Heart right ventricle (tissue), 16 donors: ENCODE measurements at places on chromosomes 16 and 17. TPM values are rescaled to one million over a fixed set of nuclear protein-coding genes. Genes with fewer than 3 reads are reported as not detected.
A peak's percentile ranks its signal among the peaks of the same experiment; 100 is the strongest.

Gene TNK1
- 1.2 TPM for total RNA-seq

Gene RAB26
- total RNA-seq = 4.3 TPM

Gene NOL11
- total RNA-seq = 22.0 TPM

Gene YBX2
- total RNA-seq = 1.4 TPM

GRCh38 chr17:34391241-34391640, 28.2 kb upstream of the CCL1 start:
- no peak for DNase-seq
- H3K4me3 ChIP-seq = no peak overlapping the region
- no peaks in the 10 kb centered on the region for H3K4me1 ChIP-seq
- no peaks in the 10 kb centered on the region for H3K27me3 ChIP-seq

GRCh38 chr16:88697831-88698615, 8.2 kb downstream of the RNF166 start:
- peaks cover 22% of the 10 kb centered on the region for H3K4me1 ChIP-seq
- no peak for DNase-seq
- no peak overlapping the region for H3K4me3 ChIP-seq
- peaks cover 64% of the 10 kb centered on the region for H3K36me3 ChIP-seq

DNA sequence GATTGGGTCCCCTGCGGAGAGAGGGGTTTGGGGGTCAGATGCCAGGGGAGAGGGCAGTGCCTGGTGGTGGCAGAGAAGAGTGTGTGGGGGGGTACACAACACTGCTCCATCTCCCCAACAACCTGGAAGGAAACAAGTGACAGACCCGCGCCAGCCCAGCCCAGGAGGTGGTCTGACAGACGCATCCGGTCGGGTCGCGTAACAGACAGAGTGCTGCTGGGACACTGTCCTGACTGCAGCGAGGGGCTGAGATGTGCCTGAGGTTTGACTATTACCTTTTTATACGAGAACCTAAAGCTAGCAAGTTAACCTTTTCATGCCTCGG, 16.2 kb downstream of the UNC13D start:
- DNase-seq = no peak
- H3K27me3 ChIP-seq = no peaks in the 10 kb centered on the region
- H3K4me1 ChIP-seq = peaks cover 31% of the 10 kb centered on the region
- H3K36me3 ChIP-seq = peaks cover 18% of the 10 kb centered on the region
- H3K27ac ChIP-seq = peak overlapping the region; percentile 73

- H3K27ac ChIP-seq = no peak overlapping the region
- no peak overlapping the region for H3K4me3 ChIP-seq
- no peaks in the 10 kb centered on the region for H3K27me3 ChIP-seq
- H3K36me3 ChIP-seq = no peaks in the 10 kb centered on the region
- H3K4me1 ChIP-seq = no peaks in the 10 kb centered on the region
Observed at GRCh38 chr17:11871773-11872172, 125.5 kb downstream of the ZNF18 start.

DNA sequence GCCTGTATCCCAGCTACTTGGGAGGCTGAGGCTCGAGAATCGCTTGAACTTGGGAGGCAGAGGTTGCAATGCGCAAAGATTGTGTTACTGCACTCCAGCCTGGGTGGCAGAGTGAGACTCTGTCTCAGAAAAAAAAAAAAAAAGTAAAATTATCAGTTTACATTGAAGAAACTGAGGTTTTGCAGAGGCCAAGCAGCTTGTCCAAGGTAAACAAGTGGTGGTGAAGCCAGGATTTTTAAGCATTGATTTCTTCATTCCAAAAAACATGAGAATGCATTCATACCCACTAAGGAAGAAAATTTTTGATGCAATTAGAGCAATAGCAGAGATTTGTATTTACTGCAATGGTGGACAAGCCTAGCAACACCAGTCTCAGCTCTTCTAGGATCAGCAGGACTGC, 52.7 kb downstream of the CENPV start:
- H3K27ac ChIP-seq = no peak overlapping the region
- no peak overlapping the region for H3K4me3 ChIP-seq
- H3K27me3 ChIP-seq = no peaks in the 10 kb centered on the region

DNA sequence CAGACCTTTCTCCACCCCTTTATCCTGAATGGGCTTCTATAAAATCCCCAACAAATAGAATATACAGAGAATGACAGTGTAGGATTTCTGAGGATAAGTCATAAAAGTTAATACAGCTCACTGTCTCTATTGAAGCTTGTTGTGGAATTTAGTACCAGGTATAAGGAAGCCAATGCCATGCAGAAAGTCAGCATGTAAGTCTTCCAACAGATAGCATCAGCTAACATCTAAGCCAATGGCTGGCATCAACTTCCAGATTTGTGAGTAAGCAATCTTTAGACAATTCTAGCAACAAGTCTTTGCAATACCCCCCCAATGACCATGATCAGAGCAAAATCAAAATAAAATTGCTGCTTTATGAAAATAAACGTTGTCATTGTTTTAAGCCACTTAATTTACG, 22.5 kb upstream of the LRRC37A3 start:
- no peaks in the 10 kb centered on the region for H3K4me1 ChIP-seq
- no peak overlapping the region for H3K4me3 ChIP-seq
- DNase-seq = no peak
- H3K36me3 ChIP-seq = no peaks in the 10 kb centered on the region

- H3K27me3 ChIP-seq = no peaks in the 10 kb centered on the region
- H3K4me3 ChIP-seq = no peak overlapping the region
- H3K4me1 ChIP-seq = no peaks in the 10 kb centered on the region
- no peaks in the 10 kb centered on the region for H3K36me3 ChIP-seq
Observed at GRCh38 chr17:41403404-41404023, 6.1 kb upstream of the KRT31 start.

GRCh38 chr17:47844814-47845715, 4.0 kb upstream of the SCRN2 start:
- no peak overlapping the region for H3K27ac ChIP-seq
- peaks cover 37% of the 10 kb centered on the region for H3K27me3 ChIP-seq
- DNase-seq = no peak
- H3K4me3 ChIP-seq = no peak overlapping the region
- no peaks in the 10 kb centered on the region for H3K36me3 ChIP-seq

- DNase-seq = no peak
- H3K27me3 ChIP-seq = no peaks in the 10 kb centered on the region
- no peaks in the 10 kb centered on the region for H3K36me3 ChIP-seq
- H3K27ac ChIP-seq = no peak overlapping the region
- no peak overlapping the region for H3K4me3 ChIP-seq
Observed at GRCh38 chr16:30637944-30638343, 12.8 kb upstream of the PRR14 start.

DNA sequence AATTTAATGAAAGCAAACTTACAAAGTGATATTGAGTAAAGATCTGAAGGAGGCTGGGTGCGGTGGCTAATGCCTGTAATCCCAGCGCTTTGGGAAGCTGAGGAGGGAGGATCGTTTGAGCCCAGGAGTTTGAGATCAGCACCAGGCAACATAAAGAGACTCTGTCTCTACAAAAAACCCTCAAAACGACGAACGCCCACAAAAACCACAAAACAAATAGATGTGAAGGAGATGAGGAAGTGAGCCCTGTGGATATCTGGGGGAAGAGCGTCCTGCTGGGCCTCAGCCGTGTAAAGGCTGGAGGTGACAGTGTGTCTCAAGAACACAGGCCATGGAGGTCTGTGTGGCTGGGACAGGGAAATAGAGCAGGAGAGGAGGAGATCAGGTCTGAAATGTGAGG, 68.8 kb downstream of the ITFG1 start:
- H3K4me3 ChIP-seq = no peak overlapping the region
- DNase-seq = no peak
- H3K4me1 ChIP-seq = peaks cover 4% of the 10 kb centered on the region
- no peak overlapping the region for H3K27ac ChIP-seq

DNA sequence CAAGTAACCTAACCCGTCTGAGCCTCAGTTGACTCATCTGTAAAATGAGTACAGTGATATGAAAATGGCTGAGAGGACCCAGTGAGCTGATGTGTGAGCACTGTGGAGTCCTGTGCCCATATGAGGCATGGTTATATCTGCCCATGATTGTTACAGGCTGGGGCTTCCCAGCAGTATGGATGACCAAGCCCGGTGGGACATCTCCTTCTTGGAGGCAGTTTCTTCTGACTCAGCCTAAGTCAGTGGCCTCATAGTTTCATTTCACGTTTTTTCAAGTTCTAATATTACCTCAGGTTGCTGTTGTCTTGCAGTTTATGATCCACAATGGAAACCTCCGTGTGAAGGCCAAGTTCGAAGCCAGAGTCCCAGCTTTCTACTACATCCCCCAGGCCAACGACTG, 4.8 kb downstream of the ADAP2 start:
- peaks cover 10% of the 10 kb centered on the region for H3K4me1 ChIP-seq
- no peaks in the 10 kb centered on the region for H3K36me3 ChIP-seq
